Fibroblast of skin of right biceps (primary cell): ENCODE measurements at places on chromosomes 5 and 9.
A peak's percentile ranks its signal among the peaks of the same experiment; 100 is the strongest.

- DNase-seq = no peak
These were observed 76.7 kb upstream of the CCNG1 start for GRCh38 chr5:163360656-163361055.

GRCh38 chr5:101878190-101878589 is 417.9 kb downstream of the SLCO4C1 start:
- no peak for DNase-seq

DNA sequence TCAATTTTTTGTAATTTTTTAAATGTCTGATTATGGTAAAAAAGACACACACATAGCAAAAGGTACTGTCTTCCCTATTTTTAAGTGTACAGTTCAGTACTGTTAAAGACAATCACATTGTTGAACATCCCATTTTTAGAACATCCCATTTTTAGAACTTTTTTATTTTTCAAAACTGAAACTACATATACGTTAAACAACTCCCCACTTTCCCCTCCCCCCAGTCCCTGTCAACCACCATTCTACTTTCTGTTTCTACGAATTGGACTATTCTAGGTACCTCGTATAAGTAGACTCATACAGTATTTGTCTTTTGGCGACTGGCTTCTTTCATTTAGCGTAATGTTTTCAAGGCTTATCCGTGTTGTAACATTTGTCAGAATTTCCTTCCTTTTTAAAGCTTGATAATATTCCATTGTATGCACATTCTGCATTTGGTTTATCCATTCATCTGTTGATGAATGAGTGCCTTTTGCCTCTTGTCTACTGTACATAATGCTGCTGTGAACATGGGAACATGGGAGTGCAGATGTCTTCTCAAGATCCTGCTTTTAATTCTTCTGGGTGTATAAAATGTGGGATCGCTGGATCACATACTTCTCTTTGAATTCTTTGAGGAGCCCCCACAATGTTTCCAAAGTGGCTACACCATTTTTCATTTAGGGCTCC is 154.0 kb downstream of the PIK3R1 start:
- DNase-seq = no peak

GRCh38 chr9:114798101-114798500 is 7.7 kb downstream of the TNFSF15 start:
- no peak for DNase-seq

DNA sequence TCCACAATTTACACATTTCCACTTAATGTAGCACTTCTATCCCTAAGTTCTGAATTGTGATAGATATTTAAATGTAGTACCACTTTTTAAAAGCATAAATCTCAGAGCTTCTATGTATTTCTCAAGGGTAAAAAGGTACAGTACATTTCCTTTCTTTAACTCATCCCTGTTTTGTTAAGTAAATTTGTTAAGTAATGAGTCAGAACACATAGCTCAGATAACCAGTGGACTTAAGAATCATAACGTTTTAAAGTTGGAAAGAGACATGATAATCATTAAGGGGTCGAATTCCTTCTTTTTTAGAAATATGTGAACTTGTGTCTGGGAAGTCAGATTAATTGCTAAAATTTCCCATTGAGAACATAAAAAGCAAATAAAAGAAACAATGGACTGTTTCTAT is 810.2 kb upstream of the NUDT12 start:
- no peak for DNase-seq

GRCh38 chr9:107940616-107941595 is 451.3 kb upstream of the KLF4 start:
- peak; percentile 77 for DNase-seq

- DNase-seq = peak; percentile 95
These were observed 103.1 kb upstream of the DMRT1 start for GRCh38 chr9:738209-738915.

DNA sequence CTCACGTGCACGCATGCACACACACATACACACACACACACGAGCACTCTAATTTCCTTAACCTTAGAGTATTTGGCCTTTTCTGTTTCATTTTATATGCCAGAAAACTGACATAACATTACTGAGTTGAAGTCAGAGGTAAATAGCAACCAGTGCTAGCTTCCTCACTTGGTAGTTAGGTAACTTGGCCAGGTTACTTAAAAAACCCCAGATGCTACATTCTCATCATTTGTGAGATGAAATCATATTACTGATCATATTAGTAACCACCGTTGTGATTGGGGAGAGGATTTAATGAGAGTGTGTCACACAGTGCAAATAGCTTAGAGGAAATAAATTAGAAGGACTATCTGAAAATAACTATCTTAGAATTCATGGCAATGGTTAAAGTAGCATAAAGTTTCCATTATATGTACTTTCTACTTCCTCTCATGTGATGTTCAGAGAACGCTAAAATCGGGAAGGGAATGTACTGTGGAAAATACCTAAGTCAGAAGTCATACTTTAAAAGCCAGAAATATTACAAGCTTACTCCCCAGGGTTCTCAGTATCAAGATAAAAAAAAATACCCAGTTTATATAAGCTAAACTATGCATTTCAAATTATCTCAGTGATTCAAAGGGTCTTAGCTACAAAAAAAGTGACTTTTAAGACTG is 120.5 kb downstream of the TUSC1 start:
- peak; percentile 24 for DNase-seq

DNA sequence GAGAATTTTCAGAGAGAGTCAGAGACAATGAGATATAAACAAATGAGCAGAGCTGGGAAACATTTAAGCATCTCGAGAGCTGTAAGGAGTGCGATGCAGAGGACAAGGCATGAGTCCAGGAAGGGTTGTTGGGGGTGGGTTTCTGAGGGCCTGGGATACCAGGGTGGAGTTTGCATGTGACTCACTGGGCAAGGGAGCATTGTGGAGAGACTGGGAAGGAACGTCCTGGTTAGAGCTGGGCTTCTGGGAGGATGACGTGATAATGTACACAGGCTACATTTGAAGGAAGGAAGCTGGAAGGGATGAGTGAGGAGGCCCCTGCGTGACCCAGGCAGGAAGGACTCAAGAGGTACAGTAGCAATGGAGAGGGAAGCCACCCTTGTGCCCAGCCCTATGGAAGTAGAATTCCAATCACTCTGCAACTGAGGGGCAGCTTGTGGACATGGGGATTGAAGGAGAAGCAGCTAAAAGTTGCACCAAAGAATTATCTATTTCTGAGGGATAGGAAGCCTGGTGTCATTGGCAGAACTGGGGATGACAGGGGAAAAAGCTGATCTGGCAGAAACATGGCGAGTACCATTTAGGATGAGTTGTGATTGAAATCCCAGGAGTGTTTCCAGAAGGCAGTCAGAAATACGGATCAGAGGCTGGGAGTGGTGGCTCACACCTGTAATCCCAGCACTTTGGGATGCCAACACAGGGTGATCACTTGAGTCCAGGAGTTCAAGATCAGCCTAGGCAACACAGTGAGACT is 59.3 kb upstream of the AFAP1L1 start:
- peak; percentile 99 for DNase-seq

DNA sequence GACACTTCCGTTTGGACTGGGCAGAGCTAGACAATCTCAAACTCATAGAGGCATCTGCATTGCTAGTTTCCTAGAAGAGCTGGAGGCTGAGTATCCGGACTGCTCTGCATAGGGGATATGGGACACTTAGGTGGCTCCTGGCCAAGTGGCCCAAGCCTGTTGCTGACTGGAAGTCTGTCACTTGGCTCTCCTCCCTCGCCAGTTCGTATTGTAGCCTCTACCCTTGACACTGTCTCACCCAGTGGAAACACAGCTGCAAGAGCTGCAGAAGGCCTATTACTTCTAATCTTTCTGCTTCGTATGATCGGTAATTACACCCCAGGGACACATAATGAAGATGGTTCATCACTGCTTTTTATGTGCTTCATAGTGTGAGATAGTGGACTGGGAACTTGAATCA is 34.7 kb downstream of the ITGA1 start:
- DNase-seq = no peak
